Activated naive CD8-positive, alpha-beta T cell treated with anti-CD3 and anti-CD28 coated beads, Interleukin-2, amount 50 U/mL, for 24 hours (primary cell): ENCODE measurements at places on chromosomes 1 and 21.

GRCh38 chr1:2650967-2651645 is 18.3 kb upstream of the MMEL1 start:
- no peak for DNase-seq

- no peak for DNase-seq
Measured at GRCh38 chr1:8142955-8143629, 117.0 kb upstream of the ERRFI1 start.

GRCh38 chr1:172350856-172351255 is 69.6 kb upstream of the C1orf105 start:
- no peak for DNase-seq

GRCh38 chr1:37731312-37732019 is 33.5 kb downstream of the EPHA10 start:
- DNase-seq: no peak

DNA sequence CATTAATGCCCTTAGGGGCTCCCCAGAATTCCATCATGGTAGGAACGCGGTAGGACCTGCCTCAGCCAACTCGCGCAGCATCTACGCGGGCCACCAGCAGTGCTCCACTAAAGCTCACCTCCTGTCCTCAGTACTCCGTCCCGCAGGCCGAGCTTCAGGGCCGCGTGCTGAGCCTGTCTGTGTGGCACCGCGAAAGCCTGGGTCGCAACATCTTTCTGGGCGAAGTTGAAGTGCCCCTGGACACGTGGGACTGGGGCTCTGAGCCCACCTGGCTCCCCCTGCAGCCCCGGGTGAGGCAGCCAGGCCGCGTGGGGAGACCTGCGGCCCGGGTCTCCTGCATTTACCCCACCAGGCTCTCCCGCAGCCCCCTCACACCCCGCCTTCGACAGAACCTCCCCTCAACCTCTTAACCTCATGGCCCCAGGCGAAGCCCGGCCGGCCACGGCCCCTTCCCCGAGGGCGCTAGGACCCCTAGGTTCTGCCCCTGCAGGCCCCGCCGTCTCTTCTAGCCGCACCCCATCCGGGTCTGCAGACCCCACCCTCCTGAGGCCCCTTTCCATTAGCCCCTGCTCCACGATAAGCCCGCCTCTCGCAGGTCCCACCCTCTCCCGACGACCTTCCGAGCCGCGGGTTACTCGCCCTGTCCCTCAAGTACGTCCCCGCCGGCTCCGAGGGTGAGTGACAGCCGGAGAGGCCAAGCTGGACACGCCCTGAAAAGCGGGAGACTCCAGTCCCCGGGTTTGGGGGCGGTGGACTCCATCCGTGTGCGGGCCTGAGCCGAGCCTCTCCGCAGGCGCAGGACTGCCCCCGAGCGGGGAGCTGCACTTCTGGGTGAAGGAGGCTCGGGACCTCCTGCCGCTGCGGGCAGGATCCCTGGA is 9.1 kb downstream of the SYTL1 start:
- DNase-seq: no peak

DNA sequence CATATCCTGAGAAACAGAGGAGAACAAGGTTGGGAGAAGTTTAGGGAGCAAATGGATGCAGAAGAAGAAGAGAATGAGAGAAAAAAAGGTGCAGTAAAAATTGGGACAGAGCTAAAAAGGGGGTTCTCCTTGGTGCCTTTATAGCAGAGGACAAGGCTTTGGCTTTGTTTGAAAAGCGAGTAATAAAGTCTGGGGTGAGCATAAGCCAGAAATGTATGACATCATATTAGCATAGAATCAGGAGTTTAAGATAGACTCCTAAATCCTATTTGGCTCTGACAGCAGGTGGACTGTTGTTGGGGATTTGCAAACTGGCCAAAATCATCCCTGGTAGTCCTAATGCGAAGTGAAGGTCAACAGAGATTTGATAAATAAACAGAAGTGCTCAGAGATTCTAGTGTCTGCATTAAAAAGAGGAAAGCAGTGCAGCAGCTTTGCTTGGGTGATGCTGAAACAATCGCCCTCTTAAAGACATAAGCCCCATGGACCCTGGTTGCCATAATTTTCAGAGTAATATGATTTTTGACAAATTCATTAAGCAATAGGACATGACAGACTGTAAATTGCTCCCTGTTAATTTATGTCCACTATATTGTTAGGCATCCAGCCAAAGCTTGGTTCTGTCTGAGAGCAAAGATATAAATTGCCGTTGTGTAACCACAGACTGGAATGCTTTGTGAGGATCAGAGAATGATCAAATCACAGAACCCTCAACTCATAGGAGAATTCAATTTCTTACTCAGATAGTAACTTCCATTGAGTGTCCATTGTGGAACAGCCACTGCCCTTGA is 385.0 kb upstream of the NFIA start:
- no peak for DNase-seq

GRCh38 chr1:198683449-198683848 is 44.6 kb downstream of the PTPRC start:
- DNase-seq: no peak

- DNase-seq: no peak
Measured at GRCh38 chr1:54399765-54400164, 6.4 kb downstream of the SSBP3 start.

GRCh38 chr1:225554216-225554812 is 98.6 kb downstream of the ENAH start:
- DNase-seq: no peak

GRCh38 chr1:241799416-241799815 is 48.6 kb upstream of the EXO1 start:
- no peak for DNase-seq

- DNase-seq: no peak
Measured at GRCh38 chr1:160761886-160762285, 22.8 kb downstream of the SLAMF7 start.

DNA sequence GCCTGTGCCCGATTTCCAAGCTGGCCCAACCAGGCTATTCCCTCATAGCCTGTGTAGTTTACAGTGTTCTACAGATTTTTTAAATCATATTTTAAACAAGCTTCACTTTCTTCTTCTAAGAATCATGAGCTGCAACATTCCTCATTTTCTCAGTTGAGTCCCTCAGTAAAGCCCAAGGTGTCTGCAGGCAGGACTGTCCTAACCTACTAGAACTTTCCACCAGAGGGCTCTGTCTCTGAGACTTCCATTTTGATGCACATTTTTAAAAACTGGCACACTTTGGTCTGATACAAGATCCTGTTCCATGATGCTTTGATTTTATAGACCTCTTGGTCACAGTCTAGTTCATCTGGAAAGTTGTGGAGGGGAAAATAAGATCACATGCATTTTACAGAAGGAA is 21.6 kb upstream of the SLAMF6 start:
- no peak for DNase-seq

DNA sequence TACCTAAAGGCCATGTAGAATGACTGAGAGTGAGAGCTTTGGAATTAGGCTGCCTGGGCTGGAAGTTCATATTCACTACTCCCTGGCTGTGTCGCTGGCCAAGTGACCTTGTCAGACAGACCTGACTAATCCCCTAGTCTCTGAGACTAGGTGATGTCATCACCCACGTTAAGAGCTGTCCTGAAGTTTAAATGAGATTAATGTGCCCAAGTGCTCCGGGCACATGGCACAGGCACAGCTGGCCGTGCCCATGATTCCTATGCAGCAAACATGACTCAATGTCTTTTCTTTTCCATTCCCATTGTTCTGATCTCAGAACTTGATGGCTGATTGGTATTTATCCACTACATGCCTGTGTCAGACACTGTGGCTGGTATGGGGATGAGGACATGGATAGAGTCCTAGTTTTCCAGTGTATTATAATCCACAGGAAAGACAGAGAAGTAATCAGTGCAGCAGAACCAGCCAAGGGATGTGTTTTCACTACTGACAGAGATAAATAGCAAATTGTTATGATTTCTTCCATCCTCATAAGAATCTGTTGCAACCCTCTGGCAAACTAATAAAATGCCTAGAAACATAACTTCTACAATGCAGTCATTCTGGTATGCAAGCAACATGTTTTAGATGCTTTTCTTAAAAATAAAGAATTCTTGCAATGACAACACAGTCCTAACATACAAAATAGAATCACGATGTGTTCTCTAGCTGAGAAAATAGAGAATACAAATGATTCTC is 180.9 kb downstream of the PCP4 start:
- DNase-seq: no peak

DNA sequence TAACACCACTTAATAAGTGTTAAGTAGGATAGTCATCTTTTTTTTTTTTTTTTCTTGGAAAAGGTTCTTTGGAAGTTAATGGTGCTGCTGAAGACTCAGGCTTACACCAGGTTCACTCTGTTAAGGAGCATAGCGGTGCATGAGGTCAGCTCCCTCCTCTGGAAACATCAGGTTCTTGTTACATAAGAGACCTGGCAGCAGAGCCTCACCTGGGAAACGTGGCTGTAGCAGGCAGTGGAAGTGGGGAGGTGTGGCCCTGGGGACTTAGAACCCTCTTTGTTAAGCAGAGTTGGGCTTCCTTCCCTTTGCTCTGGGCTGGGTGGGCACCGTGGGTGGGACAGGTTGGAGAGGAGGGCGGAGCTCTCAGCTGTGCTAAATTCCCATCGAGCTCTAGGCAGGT is 104.1 kb downstream of the CNIH3 start:
- DNase-seq: no peak

DNA sequence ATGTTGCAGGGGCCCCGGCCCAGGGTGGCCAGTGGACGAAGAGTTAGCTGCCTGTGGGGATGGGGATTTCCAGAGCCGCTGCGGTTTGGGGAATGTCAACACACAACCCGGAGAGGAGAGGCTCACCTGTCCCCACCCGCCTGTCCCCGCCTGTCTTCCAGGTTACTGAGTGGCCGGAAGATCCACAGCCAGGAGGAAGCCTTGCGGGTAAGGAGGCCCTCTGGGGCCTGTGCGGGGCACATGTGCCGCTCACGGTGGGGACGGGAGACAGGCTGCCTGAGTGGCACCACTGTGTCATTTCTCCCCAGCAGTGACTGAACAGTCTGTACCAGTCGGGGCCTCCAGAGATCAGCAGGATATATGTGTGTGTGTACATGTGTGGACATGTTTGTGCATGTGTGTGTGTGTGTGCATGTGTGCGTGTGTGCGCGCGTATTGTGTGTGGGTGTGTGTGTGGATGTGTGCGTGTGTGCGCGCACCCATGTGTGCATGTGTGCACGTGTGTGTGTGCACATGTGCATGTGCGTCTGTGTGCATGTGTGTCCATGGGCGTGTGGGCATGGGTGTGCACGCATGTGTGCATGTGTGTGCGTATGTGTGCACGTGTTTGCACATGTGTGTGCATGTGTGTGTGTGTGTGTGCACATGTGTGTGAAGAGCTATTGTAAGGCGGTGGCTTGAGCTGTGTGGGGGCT is 25.6 kb downstream of the CSTB start:
- DNase-seq: no peak

DNA sequence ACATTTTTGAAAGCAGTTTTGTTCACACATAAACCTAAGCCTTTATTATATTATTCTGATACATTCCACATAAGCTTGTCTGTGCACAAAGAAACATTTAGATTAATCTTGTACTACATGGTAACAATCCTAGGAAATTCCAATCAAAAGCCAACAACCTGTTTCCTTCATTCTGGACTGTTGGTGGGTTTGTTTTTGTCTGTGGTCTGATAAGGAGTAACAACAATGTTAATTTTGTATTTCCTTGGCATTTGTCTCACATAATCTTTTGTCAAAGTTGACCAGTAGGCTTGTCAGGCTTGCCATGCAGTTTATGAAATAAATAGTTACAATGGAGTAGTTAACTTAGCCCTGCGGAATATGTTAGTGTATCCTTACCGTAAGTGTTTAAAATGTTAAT is 183.3 kb downstream of the DHRS3 start:
- DNase-seq: no peak

DNA sequence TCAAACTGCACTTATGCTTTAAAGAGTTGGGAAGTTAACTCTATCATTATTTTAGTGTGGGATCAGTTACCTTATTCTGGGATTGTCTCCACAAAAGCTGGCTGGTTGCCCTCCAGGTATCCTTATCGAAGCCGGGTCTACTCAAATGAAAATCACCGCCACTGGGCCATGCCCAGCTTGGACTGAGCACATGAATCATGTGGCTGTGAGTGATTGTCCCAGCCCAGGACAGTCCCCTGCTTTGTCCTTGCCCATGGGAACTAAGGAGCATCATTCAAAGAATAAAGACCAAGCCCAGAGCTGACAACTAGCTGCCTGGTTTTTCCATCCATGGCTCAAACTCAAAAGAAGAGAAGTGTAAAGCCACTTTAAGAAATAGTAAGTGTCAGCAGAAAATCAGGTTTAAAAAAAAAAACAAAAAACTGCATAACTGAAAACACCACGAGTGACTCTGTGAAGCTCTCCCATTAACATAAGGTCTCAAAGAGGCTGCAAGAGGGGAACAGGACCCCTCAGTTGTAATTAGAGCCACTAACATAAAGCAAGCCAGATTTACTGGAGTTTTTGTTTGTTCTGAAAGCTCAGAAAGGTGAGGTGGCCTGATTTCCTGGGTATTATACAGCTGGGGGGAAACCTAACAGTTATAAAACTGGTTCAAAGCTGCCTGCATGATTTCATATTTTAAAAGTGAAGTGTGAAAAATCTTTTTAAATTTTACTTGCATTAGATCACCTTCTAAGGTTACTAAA is 91.5 kb downstream of the KIF14 start:
- no peak for DNase-seq

GRCh38 chr1:31954607-31955283 is 16.6 kb upstream of the PTP4A2 start:
- DNase-seq: no peak

DNA sequence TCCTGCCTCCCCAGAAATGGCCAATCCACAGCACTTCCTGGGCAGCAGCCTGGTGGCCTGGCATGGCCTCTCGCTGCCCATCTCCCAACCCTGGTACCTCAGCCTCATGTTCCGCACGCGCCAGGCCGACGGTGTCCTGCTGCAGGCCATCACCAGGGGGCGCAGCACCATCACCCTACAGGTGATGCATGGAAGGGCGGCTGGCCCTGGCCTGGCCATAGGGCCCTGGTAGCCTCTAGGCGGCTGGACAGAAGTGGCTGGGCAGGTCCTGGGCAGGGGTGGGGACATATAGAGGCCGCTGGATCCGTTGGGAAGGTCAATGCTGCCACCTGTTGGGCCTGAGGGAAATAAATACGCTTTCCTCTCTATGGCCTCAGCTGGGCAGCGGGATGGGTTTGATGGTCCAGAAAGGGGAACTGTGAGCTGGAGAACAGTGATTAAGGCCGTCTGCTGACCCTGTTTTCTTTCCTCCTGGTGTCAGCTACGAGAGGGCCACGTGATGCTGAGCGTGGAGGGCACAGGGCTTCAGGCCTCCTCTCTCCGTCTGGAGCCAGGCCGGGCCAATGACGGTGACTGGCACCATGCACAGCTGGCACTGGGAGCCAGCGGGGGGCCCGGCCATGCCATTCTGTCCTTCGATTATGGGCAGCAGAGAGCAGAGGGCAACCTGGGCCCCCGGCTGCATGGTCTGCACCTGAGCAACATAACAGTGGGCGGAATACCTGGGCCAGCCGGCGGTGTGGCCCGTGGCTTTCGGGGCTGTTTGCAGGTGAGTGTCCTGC is 14.4 kb downstream of the CELSR2 start:
- peak; percentile 86 for DNase-seq
